Activated T-helper 1 cell treated with anti-CD3 and anti-CD28 coated beads, Interleukin-12 subunit alpha, Interleukin-12 subunit beta, Interleukin-2, Interleukin-4 antibody, amounts not matched to agents 30 ng/mL and 10 ng/mL and 1 ng/mL, durations not matched to agents 14 hours and 24 hours and 36 hours (primary cell): ENCODE measurements at places on chromosomes 6 and 20.

- no peak for DNase-seq
These were observed 10.9 kb upstream of the GLP1R start for GRCh38 chr6:39037707-39038106.

- DNase-seq = no peak
These were observed 108.3 kb downstream of the PSMB1 start for GRCh38 chr6:170444811-170445211.

DNA sequence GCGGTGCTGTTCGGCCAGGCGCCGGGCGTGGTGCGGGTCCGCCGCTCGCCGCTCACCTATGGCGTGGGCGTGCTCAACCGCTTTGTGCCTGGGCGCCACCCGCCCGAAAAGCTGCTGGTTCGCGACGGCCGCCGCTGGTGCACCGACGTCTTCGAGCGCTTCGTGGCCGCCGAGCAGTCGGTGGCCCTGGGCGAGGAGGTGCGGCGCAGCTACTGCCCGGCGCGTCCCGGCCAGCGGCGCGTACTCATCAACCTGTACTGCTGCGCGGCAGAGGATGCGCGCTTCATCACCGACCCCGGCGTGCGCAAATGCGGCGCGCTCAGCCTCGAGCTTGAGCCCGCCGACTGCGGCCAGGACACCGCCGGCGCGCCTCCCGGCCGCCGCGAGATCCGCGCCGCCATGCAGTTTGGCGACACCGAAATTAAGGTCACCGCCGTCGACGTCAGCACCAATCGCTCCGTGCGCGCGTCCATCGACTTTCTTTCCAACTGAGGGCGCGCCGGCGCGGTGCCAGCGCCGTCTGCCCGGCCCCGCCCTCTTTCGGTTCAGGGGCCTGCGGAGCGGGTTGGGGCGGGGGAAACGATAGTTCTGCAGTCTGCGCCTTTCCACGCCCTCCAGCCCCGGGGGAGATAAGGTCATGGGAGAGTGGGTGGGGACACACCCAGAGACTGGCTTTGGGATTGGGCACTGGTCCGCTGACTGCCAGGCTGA is 15.7 kb downstream of the ADISSP start:
- DNase-seq = peak; percentile 14

DNA sequence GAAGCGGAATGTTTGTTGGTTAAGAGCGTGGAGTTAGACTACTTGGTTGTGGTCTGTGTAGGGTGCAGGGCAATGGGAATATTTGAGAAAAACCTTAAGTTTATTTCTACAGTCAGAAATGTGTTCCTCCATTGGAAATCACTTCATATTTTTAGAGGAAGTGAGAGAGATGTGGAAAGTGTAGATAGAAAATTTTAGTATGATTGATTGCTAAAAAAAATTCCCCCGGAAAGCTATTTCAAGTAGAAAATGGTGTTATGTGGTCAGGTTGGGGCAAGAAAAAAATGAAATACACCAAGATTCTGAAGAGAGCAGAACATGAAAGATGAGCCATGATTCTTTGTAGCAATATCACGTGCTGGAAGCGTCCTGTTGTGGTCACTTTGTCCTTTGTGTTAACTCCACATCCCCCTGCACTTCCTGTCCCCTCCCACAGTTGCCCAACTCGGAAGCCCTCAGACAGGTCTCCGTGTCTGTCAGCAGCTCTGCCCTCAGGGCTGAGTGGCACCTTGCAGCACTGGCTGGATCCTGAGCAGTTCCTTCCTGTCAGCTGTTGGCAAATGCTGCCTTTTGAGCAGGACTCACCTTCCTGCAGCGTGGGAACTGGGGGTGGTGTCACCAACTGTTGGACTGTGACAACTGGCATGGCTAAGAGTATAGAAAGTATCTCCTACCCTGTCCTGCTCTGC is 137.5 kb upstream of the SLC24A3 start:
- DNase-seq = no peak

DNA sequence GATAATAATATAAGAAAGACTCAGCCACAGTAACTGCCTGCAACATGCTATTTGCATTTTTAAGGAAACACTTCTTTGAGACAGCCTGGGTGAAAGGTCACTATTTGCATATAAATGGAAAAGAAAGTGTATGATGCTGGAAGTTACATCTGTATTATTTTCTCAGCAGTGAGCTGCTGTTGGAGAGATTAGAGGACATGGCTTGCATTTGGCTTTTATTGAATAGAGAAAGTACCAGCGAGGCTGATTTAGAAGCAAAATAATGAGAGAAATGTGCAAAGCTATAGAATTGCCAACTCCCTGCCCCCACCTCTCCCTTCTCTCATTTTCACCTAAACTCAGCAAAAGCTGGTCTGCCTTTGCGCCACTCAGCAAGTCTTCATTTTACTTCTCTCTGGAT is 12.7 kb downstream of the MYT1 start:
- no peak for DNase-seq

GRCh38 chr6:169828176-169828575 is 76.8 kb downstream of the ERMARD start:
- DNase-seq = no peak

DNA sequence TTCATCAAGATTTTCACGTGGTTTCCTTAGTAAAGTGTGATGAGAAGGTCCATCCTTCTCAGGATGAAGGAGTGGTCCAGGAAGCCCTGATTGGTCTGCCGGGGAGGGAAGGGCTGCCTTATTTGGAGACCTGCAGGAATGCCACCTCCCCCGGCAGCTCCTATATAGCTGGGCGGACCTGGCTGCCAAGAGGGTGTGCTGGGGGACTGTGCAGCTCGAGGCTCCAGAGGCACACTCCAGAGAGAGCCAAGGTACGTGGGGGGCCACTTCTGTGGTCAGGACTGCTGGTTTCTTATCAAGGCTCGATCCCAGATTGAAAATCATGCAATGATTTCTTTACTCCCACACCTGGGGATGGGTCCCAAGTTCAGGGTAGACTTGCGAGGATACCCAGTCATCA is at the start of gene PRND:
Gene PRND, plus strand, starts transcription at position 191 of the 400 bp plus-strand sequence. CDS start 2,643 bp downstream, outside the sequence.
- no peak for DNase-seq

DNA sequence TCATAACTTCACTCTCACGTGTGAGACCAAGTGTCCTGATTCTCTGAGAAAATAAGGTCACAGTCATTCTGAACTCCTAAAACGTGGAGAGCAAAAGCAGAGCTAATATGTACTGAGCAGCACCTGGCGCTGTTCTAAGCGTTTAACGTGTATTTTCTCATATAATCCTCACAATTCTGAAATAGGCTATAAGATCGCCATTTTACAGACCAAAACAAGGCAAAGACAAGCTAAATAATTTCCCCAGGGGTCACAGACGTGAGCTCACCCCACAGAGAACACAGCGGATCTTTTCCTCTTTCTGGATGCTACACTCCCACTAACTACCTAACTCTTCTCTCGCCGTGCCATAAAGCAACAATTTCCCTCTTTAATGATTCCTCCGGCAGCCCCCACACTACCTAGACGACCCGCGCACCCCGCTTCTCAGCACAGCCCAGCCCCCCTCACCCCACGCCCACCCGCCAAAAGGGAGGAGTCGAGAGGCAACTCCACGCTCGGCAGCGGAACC is 636 bp downstream of the SUPT3H start:
- no peak for DNase-seq

- DNase-seq = no peak
These were observed 39.4 kb downstream of the YTHDF1 start for GRCh38 chr20:63176427-63177133.

- peak; percentile 64 for DNase-seq
These were observed 21.1 kb downstream of the RAET1L start for GRCh38 chr6:150004101-150004782.

DNA sequence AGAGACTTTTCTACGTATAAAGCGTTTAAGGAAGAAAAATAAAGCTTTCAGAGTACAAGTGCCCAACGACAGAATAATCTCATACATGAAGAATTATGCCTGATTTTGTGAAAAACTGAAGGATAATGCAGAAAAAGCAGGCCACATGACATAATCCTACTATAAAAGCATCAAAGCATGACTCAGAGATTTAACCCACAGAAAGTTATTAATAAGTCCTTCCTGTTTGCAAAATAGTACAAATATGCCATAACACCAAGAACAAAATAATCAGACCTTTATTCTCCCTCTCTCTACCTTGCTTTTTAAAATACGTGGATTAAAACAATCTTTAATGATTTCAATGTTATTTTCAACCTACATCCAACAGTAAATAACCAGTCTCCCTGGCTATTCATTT is 118.6 kb upstream of the BCLAF1 start:
- DNase-seq = no peak

- no peak for DNase-seq
These were observed 41.1 kb downstream of the PLN start for GRCh38 chr6:118589186-118589585.

GRCh38 chr6:52718550-52718949 is 44.7 kb downstream of the GSTA2 start:
- DNase-seq = no peak

GRCh38 chr20:8571611-8572010 is 439.5 kb downstream of the PLCB1 start:
- no peak for DNase-seq

GRCh38 chr6:14819001-14819400 is 426.9 kb upstream of the JARID2 start:
- DNase-seq = no peak

- no peak for DNase-seq
These were observed 68.7 kb downstream of the ATRN start for GRCh38 chr20:3539311-3540107.

DNA sequence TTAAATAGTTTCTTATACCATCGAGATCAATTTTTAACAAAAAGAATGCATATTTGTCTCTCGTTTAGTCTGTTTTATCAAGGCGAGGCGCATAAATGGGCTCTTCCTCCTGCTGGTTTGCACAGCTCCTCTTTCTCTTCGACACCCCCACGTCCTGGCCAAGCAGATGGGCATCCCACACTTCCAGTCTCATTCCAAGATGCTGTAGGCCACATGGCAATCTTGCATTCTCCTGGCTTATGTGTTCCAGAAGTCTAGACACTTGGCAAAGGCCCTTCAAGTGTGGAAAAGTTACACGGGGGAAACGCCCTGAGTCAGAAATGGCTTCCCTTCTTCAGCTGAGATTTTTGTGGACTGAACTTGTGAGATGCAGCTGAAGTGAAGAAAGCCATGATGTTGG is 447.1 kb downstream of the QKI start:
- DNase-seq = no peak

DNA sequence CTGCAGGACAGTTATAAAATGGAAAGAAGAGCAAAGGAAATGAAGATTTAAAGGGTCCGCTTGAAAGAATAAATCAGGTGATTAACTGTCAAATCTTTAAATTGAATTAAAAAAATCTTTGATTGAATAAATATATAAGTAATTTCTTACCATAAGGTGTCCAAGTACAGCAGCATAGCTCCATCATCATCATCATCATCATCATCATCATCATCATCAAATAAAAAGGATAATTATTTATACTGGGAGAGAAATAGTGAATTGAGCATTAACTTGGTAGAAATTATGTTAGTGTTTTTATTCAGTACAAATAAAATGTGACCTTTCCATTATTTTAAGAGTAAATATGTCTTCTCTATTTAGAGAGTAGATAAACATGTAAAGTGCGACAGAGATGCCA is 745.6 kb upstream of the MARCKS start:
- no peak for DNase-seq

DNA sequence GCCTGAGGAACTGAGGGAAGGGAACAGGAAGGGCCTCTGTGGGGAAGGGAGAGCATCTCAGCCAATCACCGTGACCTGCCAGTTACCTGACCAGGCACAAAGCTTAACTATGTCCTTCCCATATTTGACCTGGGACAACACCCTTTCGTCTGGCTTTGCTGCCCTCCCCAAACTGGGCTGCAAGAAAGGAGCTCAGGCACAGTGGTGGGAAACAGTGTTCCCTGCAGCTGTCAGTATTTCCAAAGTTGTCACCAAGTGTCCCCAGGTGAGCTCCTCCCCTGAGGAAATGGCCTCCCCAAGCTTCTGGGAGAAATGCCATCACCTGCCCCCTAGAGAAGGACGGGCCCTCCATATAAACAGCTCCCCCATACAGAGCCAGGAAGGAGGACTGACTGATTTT is 17.9 kb downstream of the NCR2 start:
- DNase-seq = no peak

GRCh38 chr20:63911176-63911575 is 16.2 kb downstream of the DNAJC5 start:
- no peak for DNase-seq

- DNase-seq = no peak
These were observed at the start of gene FRK for GRCh38 chr6:116060572-116061283. Gene FRK, minus strand, starts transcription at chr6:116060891. Its CDS starts 580 bp downstream, at chr6:116060311.

GRCh38 chr6:14499841-14500240 is 382.3 kb downstream of the CD83 start:
- no peak for DNase-seq
